ENCODE measurements at places on chromosomes 5 and 9. TPM values are rescaled to one million over a fixed set of nuclear protein-coding genes. Genes with fewer than 3 reads are reported as not detected.

Gene FGD3
- not detected for total RNA-seq

Gene GRIA1
- 0.65 TPM for total RNA-seq

Gene MRPL50
- total RNA-seq = 10.3 TPM

Gene HRCT1
- total RNA-seq = 3.4 TPM

Gene CATSPER3
- not detected for total RNA-seq

Gene CCL21
- not detected for total RNA-seq

Gene PITX1
- total RNA-seq = 3.2 TPM

Gene NOXA1
- 0.26 TPM for total RNA-seq

Gene PCDHGA5
- total RNA-seq = 1.3 TPM

Gene ENC1
- 49.5 TPM for total RNA-seq

Gene SMIM33
- total RNA-seq = not detected

Gene ZNF883
- 2.7 TPM for total RNA-seq

Gene RGS3
- total RNA-seq = 23.7 TPM

Gene CHMP5
- 61.3 TPM for total RNA-seq

Gene PPP3R2
- total RNA-seq = not detected

Gene KIF24
- 2.5 TPM for total RNA-seq

Gene SLC34A3
- total RNA-seq = not detected

Gene OR1J2
- total RNA-seq = not detected

Gene FRMD3
- 0.13 TPM for total RNA-seq

Gene TAF1L
- not detected for total RNA-seq

Gene LCN1
- total RNA-seq = not detected

Gene TAF11L10
- total RNA-seq = not detected

Gene HABP4
- 11.2 TPM for total RNA-seq

Gene RNF183
- total RNA-seq = not detected

Gene CDH10
- 0.08 TPM for total RNA-seq

Gene PCDHB13
- 1.0 TPM for total RNA-seq

Gene NR6A1
- total RNA-seq = 0.52 TPM

All from epithelial cell of alveolus of lung (primary cell).